IPS DF 19.7 (cell line): ENCODE measurements at places on chromosomes 6 and 20.

- no peak for DNase-seq
Observed at GRCh38 chr6:31691078-31691463, 10.2 kb upstream of the LY6G5C start.

DNA sequence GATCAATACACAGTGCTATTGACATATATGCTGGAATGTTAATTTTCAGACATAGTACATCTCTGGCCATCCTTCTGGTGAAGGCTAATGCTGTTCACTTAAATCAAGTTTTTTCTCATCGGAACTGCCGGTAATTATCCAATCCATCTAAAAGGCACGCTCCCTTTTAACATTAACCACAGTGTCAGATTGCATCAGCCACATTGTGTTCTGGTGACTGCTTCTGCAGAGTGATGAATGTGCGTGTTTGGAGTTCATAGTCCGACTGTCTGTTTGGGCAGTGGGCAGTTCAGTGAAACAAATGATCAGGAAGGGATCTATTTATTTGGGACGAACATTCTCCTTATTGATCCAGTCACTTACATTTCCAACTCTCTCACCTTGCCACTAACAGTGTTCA, 49.5 kb downstream of the SOBP start:
- DNase-seq = no peak

- no peak for DNase-seq
Observed at GRCh38 chr6:141653590-141653989, 479.1 kb upstream of the GJE1 start.

DNA sequence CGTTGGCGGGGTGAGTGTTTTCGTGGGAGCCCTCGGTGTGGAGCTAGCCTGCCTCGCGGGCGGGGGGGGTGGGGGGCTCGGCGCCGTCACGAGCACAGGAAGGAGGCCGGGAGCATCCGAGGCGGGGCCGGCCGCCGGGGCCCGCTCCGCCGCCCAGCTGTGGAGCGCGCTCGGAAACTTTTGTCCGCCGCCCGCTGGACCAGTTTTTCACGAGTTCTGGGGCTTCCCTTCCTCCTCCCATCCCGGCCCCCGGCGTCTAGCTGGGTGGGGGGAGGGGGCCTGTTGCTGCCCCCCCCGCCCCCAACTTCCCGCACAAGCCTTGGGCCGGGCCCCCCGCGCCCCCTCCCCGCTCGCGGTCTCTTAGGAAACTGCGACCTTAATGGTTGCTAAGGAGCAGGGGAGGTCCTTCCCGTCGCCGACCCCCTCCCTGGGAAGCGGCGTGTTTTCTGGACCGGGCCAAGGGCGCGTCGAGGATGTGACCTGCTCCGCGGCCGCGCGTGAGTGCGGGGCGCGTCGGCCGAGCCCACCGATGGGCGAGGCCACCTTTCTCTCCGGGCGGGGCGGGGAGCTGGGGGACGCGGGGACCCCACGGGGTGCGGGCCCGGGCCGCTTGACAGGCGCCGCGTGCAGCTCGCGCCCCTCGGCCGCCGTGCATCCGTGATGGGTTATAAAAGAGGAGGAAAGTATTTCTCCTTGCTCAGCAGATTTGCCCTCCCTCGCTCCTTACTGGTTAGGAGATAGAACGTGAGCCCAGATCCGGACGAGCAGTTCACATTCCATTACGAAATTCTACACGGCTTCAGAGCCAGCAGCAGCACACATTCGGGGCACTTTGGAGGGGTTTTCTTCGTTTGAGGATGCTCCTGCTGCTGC, 1.4 kb downstream of the RREB1 start:
- no peak for DNase-seq

GRCh38 chr20:39270837-39271604, 308.9 kb downstream of the DHX35 start:
- DNase-seq = no peak
